NCI-H1694 treated with DMSO at 0.1 percent for 48 hours (cell line): ENCODE measurements at places on chromosomes 16 and 17.

GRCh38 chr16:7026639-7027038 lies 306.0 kb upstream of the RBFOX1 start:
- no peak for DNase-seq

DNA sequence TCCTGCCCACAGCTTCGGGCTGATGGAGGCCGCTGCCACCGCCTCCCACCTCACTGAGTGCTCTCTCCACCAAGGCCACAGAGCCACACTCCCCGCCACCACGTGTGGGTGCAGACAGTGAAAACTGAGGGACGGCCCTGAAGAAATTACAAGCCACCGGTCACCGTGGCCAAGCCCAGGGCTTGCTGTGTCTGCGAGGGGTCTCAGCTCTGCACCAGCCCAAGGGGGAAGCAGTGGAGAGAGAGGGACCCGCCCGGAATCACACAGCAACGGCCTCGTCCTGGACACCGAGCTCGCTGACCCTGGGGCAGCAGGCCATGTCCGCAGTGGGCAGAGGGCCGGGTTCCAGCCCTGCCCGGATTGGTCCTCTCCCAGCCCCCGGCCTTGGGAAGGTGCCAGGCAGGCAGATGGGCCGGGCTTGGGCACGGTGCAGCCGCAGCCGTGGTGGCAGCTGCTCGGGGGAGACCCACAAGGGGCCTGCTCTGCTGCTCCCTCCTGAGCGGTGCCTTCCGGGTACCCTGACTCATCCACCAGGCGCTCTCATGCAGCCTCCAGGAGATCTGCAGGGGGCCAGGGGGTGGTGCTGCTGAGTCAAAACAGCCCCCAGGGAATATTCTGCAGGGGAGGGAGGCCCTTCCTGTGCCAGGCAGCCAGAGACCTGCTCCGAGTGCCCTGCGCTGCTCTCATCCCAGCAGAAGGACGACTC lies 52.0 kb downstream of the CBFA2T3 start:
- peak; percentile 95 for DNase-seq

- no peak for DNase-seq
These were observed 53.2 kb downstream of the TEKT5 start for GRCh38 chr16:10641555-10641952.

DNA sequence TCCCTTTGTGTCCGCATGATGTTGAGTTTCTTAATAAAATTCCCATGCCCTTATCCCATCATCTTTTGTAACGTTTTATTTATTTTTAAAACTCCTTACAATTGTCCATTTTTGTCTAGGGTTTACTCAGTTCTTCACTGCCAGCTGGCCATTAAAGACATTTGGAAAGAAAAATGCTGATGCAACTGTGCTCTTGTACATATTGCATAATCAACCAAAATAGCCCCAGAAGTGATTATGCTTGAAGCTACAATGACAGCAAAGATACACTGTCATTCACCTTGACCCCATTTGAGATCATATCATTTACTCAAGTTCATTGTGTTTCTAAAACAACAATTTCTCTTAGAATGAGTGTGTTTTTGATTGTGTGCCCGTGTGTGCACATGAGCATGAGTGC lies 1074.6 kb upstream of the RBFOX1 start:
- no peak for DNase-seq

GRCh38 chr17:15966183-15966878 lies 21.4 kb downstream of the ADORA2B start:
- no peak for DNase-seq

- DNase-seq = no peak
These were observed 61.8 kb downstream of the SMG6 start for GRCh38 chr17:2241823-2242222.

DNA sequence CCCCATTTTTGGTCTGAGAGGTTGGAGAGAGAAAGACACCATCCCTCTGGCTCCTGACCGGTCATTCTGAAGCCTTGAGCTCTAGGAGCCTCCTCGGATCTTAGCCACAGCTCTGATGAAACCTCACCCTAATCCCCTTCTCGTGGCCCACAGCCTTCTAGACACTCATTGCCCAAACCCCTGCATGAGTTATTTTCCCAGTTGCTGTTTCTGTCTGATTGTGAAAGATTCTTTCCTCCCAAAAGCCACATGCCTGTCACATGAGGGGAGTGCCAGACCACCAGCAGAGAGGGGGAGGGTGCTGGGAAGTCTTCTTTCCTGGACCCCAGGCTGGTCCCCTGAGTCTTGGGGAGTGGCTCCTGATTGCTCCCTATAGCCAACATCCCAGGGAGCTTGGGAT lies 17.6 kb upstream of the ABR start:
- no peak for DNase-seq

DNA sequence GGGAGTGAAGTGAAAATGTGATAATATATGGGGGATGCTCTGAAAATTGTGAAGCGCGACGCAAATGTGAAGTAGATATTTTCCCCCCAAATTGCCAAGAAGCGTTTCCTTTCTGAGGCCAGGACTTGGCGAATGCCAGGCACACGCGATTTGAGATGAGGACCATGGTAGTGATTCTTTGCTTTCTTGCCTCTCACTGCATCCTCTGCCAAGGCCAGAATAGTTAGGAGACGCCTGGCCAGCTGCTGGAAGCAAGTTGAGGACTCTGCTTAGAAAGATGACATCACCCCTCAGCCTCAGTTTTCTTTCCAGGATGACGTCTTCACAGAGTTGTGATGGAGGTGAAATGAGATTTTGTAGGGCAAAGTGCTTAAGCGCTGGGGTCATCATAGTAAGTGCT lies 25.9 kb downstream of the PIPOX start:
- DNase-seq = no peak

GRCh38 chr16:8551388-8552332 lies 38.7 kb downstream of the TMEM114 start:
- DNase-seq = no peak

DNA sequence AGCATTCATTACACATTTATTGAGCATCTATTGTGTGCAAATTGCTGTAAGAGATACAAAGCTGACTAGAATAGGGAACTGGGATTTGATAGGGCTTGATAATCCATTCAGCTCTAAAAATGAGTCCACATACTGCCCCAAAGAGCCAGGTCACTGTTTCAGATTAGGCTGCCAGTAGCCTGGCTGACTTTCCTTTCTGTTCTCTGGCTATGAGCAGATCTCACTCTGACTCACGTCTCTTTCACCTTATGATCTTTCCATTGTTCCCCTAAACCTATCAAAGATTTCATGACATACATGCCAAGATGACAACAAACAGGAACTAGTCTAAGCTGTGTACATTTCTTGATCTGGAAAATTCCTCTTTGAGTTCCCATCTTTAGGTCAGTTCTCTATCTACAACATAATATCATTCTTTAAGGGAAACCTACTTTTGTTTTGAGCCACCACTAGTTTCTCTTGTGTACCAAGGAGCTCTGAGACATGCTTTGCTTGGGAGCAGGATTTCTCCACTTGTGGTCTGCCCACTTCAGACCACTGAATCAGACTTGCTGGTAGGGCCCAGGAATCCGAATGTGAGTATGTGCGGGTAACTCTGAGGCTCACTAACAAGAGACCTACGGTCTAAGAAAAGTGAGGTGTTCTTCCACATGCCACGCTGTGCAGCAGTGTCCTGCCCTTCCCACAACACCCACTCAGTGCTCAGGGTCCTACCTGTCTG lies 40.9 kb upstream of the ICAM2 start:
- DNase-seq = no peak

DNA sequence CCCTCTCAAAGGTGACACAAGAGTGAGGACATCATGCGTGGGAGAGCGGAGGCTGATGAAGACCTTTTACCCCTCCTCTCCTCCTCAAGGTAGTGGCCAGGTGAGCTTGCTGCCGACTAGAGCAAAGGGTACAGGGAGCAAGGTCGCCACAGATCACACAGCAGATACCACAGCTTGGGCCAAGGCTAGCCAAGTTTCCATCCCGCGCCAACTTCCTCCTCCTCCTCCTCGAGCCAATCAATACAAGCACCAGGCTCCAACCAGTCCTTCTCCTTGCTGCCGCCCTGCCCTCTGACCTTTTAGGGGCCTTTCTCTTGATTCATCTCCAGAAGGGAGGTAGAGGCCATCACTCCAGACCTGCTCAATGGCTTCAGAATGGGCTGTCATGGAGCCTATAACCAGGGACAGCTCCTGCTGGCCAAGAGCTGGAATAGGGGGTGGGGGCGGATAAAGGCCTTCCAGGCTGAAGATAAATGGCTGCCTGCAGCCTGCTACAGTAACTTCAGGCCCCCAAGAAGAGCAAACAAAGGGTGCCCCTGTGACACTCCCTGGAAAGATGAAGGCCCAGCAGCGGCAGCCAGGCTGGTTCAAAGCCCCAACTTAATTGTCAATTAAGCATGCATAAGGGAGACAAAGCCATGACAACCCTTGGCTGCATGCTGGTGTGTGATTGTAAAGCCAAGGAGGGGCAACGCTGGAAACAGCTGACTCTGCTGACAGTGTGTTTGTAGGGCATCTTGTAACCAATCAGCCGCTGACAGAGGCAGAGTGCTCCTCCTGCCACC lies 17.8 kb downstream of the HNF1B start:
- DNase-seq = no peak

DNA sequence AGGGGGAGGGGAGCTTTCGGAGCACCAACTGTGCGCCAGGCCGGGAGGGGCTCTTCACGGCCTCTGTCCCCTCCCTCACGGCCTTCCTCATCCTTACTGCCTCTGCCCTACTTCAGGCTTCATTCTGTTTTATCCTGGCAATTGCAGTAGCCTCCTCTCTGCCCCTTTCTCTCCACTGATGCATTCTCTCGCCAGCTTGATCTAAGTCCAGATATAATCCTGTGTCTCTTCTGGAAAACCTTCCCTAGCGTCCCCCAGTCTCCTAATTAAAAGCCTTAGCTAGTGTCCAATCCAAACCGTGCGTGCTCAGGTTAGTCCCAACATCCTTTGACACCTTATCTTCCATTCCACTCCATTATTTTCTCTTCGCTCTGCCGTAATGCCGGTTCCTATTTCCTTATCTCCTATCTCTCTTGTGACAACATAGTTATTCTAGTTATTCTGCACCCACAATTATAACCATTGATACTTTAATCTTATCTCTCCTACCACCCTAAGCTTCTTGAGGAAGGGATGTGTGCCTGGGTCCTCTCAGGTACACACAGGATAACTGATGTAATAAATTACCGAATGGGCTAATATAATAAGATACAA lies 869 bp downstream of the ZNF48 start:
- no peak for DNase-seq

DNA sequence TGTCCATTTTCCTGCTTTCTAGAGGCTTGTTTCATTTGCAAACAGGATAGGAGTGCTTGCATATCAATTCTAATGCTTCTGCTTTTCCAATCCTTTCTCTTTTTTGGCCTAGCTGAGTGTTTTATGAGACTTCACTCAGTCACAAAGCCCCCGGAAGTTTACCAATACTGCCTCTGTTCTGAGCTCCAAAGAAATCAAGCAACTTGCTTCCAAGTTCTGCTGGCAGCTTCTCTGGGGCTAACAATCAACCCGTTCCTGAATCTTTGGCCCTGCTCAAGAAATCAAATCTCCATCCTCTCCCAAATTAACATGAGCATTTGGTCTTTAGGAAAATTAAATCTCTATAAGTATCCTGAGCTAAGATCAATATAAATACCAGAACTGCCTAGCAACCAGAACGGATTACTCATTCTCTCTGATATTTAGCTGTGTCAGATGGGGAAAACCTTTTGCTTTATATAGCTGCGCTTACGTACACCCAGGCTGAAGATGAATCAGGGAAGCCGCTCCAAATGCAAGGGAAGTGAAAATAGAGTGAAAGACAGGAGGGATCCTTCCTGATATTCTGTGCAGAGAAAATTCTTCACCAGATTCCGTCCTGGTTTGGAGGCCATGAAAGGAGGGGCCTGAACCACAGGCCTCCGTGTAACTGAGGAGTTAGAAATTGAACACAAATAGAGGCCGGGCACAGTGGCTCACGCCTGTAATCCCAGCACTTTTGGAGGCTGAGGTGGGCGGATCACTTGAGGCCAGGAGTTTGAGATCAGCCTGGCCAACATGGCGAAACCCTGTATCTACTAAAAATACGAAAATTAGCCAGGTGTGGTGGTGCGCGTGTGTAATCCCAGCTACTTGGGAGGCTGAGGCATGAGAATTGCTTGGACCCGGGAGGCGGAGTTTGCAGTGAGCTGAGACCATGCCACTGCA lies 23.3 kb upstream of the GRB2 start:
- DNase-seq = no peak

DNA sequence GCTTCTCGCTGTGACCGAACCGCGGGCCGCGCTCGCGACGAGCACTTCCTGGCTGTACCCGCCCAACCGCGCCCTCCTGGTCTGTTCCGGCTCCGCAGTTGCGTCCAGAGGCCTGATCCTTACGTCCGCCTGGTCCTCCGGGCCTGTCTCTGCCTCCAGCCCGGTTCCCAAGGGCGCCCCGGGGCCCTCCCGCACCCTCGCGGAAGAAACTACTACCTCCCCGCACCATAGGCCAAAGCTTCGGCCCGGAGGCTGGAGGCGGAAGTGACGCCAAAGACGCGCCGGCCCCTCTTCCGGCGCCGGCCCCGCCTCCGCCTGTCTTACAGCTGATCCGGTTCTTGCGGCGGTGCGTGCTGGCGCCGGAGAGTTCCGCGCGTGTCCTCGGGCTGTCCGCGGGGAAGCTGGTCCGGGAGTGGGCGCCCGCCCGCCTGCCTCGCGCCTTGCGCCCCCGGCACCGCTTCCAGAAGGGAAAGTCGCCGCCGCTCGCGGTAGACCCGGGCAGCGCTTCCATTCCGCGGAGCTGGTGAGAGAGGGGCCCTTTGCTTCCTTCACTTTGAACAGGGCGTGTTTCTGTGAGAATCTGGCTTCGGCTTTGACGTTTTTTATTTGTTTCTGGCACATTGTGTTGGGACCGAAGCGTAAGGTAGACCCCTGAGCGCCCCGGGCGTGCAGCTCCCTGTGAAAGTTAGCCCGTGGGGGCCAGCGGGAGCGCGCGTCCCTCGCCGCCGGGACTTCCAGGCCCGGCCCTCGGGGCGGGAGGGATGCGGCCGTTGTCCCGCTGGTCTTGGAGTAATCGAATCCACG lies at the start of gene ZNF778:
Gene ZNF778, plus strand, starts transcription at position 316 of the 804 bp plus-strand sequence. CDS start 3,425 bp downstream, outside the sequence.
- peak; percentile 29 for DNase-seq

GRCh38 chr17:27630607-27631410 lies at the start of gene LGALS9:
Gene LGALS9, plus strand, starts transcription at chr17:27631188. Its CDS starts 78 bp downstream, at chr17:27631266.
- no peak for DNase-seq

DNA sequence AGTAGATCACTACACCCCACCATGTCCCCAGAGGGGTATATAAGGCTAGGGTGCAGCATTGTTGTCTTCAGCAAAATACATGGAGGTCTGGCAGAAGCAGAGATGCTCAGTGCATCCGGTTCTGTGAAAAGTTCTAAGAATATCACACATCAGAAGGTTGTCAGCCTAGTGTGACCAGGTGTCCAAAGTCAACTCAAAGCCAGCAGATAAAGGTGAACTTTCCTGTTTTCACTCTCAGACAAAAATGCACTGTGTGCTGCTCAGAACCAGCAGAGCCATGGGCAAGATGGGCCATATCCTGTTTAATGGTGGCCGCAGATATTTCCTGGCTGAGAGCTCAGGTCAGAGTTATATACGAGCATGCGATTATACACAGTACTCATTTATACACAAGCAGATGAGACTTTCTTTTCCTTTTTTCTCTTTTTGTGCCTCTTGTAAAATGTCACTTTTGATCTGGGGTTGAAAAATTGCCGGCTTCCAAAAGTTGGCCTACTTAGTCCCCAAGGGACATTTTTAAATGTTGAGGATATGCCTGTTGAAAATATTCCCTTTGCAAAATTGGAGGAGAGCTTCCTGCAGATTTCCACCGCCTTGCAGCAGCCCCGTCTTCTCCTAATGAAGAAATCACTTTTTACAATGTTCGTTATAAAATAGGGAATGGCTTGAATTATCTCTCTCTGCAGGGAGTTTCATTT lies 425.6 kb upstream of the SALL1 start:
- DNase-seq = no peak

GRCh38 chr17:61461586-61461966 lies 9.4 kb downstream of the TBX4 start:
- no peak for DNase-seq

GRCh38 chr16:23699100-23699499 lies 13.9 kb downstream of the ERN2 start:
- DNase-seq = no peak
